ENCODE measurements at places on chromosomes 11 and 22.

DNA sequence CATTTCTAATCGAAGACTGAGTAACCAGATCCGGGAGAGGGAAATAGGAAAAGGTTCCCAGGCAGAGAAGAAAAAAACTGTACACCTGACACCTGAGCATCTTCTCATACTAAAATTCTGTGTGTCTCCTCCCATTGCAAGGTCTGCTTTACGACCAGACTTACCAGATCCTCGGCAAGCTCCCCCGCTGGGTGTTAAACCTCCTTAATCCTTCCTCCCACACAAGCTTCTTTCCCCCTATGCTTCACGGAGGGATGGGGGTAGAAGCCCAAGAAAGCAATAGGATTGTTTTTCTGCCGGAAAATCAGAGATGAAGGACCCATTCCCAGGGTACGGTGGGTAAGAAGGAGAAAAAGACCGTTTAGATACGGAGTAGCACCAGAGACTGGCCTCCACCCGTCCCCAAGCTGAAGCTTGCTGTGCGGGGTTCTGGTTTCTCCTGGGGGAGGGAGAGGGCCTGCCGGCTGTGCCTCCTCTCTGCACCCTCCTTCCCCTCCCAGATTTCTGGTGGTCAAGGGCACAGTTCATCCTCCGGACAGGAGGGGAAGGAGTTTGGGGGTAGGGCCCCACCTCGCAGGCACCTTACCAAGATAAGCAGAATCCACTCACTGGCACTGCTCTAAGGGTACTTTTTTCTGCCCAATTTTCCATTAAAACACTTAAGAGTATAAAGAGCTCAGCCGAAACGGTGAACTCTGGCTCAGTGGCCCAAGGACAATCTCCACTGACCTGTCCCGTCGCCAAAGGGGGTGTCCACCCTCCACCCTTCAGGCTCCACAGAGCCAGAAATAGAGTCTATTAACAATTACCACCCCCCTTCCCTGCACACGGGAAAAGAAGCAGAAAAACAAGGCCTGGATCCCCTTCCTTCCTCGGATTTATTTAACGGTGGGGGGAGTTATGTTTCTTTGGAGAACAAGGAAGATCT is 1.2 kb downstream of the TOB2 start:
- peak overlapping the region; percentile 62 for H3K4me3 ChIP-seq
- 0 out of 2 replicates have a peak overlapping the region, but pooled peaks have one; percentile 44 for H3K27ac ChIP-seq
- H3K4me1 ChIP-seq = 0 out of 2 replicates have a peak, but pooled peaks cover 4% of the 10 kb centered on the region
- no peak for DNase-seq

- peak; percentile 66 for DNase-seq
- H3K4me1 ChIP-seq = peaks cover 37% of the 10 kb centered on the region
- H3K27ac ChIP-seq = peak overlapping the region; percentile 5
Measured at GRCh38 chr22:39144101-39144767, 8.2 kb downstream of the CBX7 start.

DNA sequence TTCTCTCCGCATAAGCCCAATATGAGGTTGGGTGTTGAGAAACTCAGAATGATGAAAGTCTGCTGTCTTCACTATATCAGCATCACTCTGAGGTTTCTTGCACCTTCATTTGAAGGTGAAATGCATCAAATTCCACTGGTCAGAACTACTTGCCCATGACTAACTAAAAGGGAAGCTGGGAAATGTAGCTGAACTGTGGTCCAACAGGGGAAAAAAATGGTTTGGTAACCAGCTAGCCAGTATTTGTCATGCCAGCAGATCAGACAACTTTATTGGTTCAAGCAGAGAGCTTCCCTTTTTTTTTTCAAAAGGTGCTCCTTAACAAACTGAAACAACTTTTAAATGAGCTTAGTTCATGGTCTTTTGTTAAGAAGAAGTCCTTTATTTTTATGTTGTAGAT is 14.2 kb upstream of the PIK3C2A start:
- H3K4me1 ChIP-seq = no peaks in the 10 kb centered on the region
- no peak overlapping the region for H3K4me3 ChIP-seq
- no peak for DNase-seq

DNA sequence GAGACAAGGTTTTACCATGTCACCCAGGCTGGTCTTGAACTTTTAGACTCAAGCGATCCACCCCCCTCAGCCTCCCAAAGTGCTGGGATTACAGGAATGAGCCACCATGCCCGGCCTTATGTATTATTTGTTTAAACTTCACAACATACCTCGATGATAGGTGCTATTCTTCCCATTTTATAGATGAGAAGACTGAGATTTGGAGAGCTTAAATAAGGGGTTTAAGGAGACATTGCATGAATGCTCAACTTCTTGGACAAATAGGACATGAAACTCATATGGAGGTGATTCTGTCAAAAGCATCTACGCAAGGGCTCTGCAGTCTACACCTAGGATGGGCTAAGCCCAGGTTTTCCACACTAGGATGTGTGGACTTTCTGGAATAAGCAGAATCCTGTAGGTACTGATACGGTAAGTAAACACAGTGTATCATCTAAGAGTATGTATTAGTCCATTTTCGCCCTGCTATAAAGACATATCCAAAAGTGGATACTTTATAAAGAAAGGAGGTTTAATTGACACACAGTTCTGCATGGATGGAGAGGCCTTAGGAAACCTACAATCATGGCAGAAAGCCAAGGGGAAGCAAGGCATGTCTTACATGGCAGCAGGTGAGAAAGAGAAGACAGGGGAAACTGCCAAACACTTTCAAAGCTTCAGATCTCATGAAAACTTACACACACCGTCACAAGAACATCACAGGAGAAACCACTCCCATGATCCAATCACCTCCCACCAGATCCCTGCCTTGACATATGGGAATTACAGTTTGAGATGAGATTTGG is 62.8 kb upstream of the CAPRIN1 start:
- no peak overlapping the region for H3K27ac ChIP-seq
- H3K36me3 ChIP-seq = no peaks in the 10 kb centered on the region
- H3K4me1 ChIP-seq = no peaks in the 10 kb centered on the region
- H3K27me3 ChIP-seq = no peaks in the 10 kb centered on the region
- H3K4me3 ChIP-seq = no peak overlapping the region

GRCh38 chr11:36743039-36743438 is 145.0 kb upstream of the RAG2 start:
- H3K27me3 ChIP-seq = 0 out of 2 replicates have a peak, but pooled peaks cover 10% of the 10 kb centered on the region
- H3K4me3 ChIP-seq = no peak overlapping the region
- DNase-seq = no peak
- H3K4me1 ChIP-seq = no peaks in the 10 kb centered on the region

DNA sequence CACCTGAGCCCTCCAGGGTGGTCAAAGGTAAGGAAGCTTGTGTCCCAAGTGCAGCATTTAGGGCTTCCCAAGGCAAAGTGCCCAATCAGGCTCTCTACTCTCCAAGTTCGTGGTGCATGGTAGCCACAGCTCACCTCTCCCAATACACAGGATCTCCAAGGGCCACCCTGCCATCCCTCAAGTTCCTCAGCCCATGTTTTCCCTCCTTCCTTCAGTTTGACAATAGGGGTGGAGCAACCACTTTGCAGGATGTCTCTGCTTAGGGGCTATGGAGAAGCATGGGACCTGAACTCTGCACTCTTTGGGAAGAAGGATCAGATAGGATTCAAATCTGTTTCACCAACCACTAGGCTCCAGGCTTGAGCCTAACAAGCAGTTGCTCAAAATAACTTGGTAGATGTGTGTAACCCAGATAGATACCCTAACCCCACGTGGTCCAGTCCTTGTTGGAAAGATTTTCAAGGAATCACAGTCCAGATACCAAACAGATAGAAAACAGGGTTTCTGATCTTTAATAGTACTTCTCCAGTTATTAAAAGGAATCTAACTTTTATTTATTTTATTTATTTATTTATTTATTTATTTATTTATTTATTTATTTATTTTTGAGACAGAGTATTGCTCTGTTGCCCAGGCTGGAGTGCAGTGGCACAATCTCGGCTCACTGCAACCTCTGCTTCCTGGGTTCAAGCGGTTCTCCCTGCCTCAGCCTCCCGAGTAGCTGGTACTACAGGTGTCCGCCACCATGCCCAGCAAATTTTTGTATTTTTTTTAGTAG is 248.1 kb downstream of the CTTN start:
- no peak overlapping the region for H3K27ac ChIP-seq
- no peaks in the 10 kb centered on the region for H3K27me3 ChIP-seq
- H3K4me1 ChIP-seq = no peaks in the 10 kb centered on the region
- DNase-seq = no peak
- H3K4me3 ChIP-seq = no peak overlapping the region
- no peaks in the 10 kb centered on the region for H3K36me3 ChIP-seq

Measured in SJSA1 (cell line).